ENCODE measurements at places on chromosomes 5 and 9.
A peak's percentile ranks its signal among the peaks of the same experiment; 100 is the strongest.

- no peak for DNase-seq
Observed at GRCh38 chr5:150575745-150576448, 64.6 kb upstream of the SYNPO start.

DNA sequence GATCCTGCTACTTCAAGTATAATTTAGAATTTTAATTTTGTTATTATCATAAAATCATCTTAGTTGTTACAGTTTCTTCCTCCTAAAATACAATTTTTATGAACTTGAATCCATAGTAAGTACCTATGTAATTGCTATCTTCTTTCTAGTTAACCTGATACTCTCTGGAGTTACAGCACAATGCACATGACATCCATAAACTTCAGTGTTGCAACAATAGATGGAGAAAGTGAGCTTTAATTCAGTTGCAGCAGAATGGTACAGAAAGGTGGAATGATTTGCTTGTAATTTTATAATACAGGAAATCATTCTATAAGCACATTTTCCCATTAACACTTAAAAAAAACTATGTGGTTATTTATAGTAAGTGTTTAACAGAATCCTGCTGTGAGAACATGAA, 372.0 kb downstream of the CDH9 start:
- peak; percentile 50 for DNase-seq

DNA sequence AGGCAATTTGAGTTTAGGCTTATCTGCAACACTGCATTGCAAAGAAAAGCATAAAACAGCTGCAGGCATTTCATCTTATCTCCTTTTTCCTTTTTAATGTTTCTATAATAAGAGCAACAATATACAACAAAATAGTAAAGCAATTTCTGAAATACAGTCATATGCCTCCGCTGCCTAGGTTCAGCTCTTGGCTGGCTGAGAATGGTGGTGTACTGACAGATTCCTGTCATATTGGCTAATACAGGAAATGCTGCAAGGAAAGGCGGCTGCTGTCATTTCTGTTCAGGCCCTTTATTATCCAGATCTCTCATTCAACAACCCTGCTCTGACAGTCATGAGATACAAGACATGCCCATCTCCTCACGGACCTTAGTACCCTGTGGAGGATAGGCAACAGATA, 677.0 kb downstream of the TAF11L14 start:
- DNase-seq: no peak

DNA sequence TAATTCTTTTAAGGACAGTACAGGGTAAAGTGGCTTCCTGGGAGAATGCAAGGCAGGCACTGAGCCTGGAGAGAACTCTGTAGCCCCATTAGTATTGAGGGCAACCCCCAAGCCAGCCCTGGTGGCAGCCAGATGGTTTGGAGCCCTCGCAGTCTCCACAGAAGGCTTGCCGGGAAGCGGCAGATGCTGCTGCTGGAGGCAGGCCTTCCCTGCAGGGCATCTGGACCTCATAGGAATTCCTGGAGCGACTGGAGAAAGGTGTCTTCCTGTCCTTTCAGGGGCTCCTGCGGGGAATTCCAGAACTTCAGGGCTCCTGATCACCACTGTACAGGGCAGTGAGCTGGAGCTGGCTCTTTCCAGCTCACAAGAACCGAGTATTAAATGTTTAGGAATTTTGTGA, 167.5 kb downstream of the INSYN2B start:
- no peak for DNase-seq

DNA sequence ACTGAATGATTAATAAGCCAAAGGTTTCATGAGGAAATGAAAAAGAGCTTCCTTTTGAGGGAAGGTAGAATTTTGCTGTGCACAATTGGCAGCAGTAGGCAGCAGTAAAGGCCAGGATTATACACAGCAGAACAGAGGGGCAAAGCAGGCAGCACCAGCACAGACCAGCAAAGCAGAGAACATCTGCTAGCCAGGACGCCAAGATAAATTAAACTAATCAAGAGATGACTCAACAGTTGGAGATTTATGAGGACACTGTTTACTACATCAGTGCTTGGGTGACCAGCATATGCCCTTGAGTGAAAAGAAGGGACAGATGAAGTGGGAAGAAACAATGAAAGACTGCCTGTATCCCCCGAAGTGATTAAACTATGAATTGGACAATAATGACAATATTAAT, 871.4 kb upstream of the CDH10 start:
- no peak for DNase-seq

DNA sequence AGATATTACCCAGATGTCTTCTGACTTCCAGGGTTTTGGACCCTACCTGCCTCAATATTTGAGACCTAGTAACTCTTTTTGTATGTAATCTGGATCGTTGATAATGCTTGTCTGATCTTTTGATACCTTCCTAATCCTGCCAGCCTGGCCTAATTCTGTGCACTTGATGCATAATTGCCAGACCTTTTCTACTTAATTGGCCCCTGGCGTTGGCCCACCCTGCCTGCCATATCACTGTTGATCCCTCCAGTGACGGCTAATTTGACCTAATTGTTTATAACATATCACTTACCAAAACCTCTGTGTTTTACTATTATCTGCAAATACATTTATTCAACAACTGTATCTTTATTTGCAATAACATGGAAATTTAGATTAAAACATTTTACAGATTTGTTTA, 49.0 kb downstream of the SLC44A1 start:
- no peak for DNase-seq

DNA sequence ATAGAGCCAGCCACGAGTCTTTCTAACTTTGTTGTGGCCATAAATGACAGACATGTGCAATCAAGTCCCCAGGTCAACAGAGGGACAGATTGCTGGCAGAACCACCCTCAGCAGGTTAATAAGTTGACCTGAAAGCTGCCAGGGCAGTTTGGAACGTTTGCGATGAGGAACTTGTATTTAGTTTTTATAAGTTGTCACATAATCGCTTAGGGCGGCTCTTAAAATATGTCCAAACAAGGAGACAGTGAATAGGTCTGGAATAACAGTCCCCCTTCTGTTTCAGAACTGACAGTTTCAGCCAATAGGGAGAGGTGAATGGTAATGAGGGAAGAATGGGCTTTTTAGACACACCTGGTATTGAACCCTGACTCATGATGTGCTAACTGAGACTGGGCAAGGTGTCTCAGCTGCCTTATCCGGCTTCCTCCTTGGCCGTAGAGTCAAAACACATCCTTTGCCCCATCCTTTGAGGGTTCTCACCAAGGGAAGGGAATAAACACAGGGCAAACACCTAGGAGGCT, 33.6 kb upstream of the GABRP start:
- DNase-seq: no peak

GRCh38 chr9:136437430-136437829, 2.2 kb downstream of the INPP5E start:
- DNase-seq: no peak

DNA sequence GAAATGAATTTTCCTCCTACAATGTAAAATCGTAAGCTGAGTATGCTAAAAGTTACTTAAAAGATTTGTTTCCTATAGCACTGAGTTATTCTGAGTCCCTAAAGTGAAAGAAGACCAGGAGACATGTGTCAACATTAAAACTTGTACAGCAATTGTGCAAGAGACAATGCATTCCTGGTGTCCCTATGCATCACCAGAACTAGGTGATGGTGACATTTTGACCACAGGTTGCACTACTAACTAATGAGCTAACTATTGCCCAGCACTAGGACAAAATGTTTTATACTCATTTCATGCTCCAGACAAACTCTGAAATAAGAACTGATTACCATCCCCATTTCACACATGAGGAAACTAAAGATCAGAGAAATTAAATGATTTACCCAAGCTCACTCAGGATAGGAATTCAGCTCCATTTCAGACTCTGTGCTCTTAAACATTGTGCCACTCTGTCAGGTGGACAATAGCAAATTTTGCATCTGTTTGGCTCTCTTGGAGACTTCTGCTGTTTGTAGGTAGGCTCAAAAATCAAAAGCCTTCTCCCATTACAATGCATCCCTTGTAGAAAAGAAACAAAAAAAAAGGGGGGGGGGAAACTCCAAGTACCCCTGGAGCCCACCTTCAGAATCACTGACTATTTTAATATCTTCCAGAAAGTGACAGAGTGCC, 269.2 kb downstream of the ACTL7B start:
- DNase-seq: no peak

DNA sequence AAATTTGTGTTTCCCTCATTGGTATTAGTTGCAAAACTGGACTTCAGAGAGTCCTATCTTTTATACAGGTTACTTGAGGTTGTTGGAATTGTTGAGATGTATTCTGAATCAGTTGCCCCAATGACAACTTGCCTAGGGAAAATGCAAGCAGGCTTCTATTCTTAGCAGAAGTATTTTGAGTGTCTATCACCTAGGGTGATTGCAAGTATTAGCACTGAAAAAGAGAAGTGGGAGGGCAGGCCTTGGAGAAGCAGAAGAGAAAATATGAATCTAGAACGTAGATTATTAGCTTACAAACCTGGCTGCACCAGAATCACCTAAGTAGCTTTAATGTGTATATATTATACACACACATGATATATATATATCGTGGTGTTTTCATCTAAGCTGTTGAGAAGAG, 43.2 kb downstream of the ADAMTS12 start:
- no peak for DNase-seq

GRCh38 chr5:1835431-1835830, 34.2 kb downstream of the NDUFS6 start:
- DNase-seq: no peak

DNA sequence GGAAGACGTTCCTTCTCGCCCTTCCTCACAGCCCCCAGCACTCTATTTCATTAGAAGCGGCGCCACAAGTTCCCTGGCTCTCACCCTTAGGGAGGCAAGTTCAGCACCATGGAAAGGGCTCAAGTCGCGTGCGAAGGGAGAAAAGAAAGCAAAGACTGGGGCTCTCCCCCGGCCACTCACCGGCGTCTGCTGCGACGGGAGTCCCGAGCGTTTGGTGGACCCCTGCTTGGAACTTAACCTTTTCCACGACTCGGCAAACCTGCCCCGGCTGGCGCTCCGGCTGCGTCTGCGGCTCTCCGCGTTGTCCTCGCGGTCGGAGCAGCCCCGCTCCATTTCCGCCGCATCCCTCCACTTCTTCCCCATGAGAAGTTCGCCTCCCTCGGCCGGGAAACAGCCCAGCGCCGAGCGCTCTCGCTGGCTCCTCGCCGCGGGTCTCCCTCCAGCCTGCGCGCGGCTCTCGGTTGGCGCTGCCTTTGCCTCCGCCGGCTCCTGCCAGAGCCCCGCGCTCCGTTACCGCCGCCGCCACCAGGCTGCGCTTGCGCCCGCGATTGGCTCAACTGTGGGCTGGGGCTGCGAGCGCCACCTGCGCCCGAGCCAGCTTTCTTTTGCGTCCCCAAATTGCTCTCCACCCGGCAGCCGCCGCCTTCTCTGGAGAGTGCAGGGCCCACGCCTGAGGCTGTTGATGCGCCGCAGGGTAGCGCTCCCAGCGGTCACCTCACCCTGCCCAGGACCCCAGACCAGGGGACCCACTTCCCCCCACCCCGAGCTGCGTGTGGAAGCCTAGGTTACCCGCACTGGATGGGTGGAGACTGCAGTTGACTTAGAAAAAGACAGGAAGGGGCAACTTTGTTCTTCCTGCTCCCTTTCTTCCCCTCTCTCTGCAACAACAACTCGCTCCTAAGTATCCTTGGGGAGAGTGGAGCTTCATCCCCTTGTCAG, 321.6 kb downstream of the CEMIP2 start:
- DNase-seq: peak; percentile 8

Measured in DMS153 (cell line).